ENCODE measurements at places on chromosomes 4 and X.

- no peak for DNase-seq
Measured at GRCh38 chr4:147785129-147785528, 53.2 kb downstream of the ARHGAP10 start.

DNA sequence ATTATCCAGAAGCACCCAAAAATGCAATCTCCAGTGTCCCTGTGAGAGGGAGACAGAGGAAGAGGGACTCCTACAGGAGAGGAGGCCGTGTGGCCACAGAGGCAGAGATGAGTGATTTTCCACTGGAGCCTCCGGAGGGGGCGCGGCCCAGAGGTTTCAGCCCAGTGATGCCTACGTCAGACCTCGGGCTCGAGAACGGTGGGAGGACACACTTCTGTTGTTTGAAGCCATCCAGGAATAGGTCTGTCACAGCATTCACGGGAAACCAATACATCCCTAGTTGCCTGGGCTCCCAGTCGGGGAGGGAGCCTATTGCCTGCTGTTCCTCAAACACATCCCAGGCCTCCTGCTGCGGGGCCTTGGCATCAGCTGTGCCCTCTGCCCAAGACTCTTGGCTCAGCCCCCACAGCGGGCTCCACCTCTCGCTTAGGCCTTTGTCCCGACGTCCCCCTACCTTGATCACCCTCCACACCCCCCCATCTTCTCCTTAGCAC, 39.2 kb upstream of the HMX1 start:
- no peak for DNase-seq

DNA sequence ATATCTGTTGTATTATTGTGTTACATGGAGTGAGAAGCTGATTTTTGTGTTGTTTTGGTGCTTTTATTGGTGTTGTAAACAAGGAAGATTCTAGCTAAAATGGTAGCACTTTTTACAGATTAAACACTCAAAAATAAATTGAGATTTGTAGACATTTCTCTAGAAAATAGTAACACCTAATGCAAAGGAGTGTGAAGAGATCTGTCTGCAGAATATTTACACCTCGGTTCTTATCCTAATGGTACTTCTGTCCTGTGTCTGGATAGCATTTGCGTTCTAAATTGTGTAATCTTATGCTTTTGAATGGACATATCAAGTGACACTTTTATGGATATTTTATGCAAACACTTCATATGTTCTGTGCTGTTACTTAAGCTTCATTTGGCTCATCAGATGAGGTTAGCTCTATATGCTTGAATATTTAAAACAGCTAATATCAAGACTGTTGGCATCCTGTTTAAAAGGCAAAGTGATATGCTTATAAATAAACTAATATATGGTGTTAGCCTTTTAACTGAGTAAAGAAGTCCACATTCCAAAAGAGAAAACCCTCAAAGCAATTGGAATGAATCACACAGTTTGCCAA, 6.0 kb downstream of the PCDH7 start:
- no peak for DNase-seq

- no peak for DNase-seq
Measured at GRCh38 chr4:186723292-186724057, at the start of gene FAT1. FAT1 (minus strand) TSS chr4:186723856; CDS start chr4:186709827, 14,029 bp downstream.

- DNase-seq = no peak
Measured at GRCh38 chrX:65706041-65706828, 38.8 kb downstream of the MSN start.

DNA sequence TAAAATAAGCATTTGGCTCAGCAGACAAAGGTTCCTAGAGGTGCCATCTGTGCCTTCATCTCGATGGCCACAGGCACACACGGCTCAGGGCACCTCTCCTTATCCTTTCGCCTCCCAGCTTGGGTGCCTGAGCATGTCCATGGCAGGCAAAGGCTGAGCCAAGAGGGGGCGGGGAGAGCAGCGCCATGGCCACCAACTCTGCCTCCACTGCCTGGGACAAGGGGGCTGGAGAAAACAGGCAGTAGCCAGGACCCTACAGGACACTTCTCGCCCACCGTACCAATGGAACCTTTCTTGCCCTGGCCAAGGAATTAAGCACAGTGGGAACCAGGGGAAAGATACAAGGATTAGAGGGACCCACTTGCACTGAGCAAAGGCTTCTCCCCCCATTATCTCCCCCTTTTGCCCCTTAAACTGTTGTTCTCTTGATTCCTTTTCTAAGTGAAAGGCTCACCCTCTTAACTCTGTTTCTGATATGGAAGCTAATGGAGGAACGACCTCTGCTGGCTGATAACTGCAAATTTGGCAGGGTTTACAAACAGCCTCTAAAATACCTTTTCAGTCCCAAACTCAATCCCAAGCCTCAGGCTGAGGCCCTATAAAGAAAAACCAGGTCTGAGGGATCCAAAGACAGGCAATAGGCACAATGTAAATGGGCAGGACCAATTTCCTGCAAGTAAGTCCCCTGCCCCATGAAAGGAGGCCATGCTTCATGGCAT, 335.2 kb downstream of the ADAM29 start:
- DNase-seq = no peak

GRCh38 chr4:31877429-31877828, 1157.3 kb downstream of the PCDH7 start:
- no peak for DNase-seq

GRCh38 chr4:154457471-154457870, 34.1 kb downstream of the DCHS2 start:
- no peak for DNase-seq

- no peak for DNase-seq
Measured at GRCh38 chr4:113452868-113453620, 308.5 kb downstream of the CAMK2D start.

DNA sequence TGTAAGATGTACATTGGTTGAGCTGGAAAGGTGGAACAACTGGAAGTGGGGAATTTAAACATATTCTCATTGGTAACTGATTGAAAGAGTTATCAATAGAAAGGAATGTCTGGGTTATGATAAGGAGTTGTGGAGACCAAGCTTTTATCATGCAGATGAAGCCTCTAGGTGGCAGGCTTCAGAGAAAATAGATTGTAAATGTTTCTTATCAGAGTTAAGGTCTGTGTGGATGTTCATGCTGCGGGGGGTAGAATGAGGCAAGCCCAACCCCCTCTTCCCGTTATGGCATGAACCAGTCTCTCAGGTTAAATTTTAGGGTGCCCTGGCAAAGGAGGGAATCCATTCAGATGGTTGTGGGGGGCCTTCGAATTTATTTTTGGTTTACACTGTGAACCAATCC, 16.0 kb downstream of the ARSD start:
- DNase-seq = no peak

DNA sequence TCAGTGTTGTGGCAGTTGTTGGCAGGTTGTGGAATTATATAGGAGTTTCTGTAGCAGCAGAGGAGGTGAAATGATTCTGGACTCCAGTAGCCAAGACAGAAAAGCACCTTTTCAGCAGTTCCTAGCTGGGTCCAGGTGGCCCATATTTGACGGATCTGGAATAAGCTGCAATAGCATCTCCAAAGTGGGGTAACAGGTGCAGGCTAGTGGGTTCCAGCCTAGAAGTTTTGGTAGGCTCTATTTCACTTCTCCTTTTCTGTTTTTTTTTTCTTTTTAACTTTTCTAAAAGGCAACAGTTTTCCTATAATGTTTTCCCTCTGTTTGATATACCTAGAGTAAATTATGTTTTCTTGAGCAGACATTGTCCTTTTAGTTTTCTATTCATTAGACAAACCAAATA, 392.5 kb downstream of the C4orf33 start:
- no peak for DNase-seq

Measured in hematopoietic multipotent progenitor cell treated with erythropoietin and hydrocortisone succinate and interleukin-3 and kit ligand, for 17 days (in vitro differentiated cells).